ENCODE measurements at places on chromosomes 12 and 14.

GRCh38 chr12:56220611-56221231, 1.0 kb downstream of the RNF41 start:
- DNase-seq = no peak

DNA sequence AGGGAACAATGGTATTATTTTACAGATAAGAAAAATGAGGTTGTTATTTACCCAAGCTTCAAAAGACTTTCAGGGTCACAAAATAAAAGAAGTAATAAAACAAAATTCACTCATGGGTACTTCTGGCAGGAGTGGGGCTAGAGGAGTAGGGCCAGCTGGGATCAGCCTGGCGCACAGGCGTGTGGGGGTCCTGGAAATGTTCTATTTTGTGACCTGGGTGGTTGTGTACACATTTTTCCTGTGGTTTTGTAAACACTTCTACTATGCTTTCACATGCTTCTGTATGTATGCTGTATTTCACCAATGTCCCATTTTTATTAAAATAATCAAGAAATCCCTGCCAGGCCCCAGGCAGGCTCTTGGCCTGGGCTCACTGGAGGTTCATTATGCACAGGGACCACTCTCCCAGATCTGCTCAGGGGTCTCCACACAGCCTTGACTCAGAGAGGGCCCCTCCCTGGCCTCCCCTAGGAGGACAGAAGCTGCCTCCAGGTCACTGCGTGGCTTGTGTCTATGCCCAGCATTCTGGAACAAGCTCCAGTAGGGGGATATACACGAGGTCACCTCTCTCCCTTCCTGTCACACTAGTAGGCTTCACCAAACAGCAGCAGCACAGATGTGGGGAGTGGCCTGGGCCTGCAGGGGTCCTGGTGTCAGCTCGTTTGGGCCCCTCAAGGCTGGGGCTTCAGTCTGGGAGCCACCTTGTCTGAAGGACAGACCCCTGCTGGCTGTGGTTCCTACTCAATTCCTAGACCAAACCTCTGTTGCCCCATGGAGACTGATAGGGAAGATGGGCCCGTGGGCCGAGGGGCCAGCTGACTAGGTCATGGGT, 37.8 kb downstream of the ANAPC7 start:
- DNase-seq = no peak

DNA sequence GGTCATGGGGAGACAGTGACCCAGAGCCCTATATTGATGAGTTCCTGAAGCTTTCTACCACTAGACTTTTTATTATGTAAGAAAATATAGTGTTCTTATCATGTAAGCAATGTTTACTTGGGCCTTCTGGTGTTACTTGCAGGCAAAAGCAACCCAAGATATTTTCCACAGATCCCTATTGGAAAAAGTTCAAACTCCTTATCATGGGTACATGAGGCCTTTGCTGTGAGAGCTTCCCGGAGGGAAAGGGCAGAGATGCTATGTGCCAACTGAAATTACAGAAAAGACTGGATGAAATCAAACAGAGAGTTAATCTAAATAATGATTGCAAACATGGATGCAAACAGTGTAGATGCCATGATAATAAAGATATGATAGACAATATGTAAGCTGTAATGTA, 361.5 kb downstream of the FUT8 start:
- no peak for DNase-seq

- no peak for DNase-seq
Measured at GRCh38 chr12:45407981-45408728, 192.3 kb downstream of the ANO6 start.

- no peak for DNase-seq
Measured at GRCh38 chr14:93319494-93319893, 13.3 kb downstream of the BTBD7 start.

DNA sequence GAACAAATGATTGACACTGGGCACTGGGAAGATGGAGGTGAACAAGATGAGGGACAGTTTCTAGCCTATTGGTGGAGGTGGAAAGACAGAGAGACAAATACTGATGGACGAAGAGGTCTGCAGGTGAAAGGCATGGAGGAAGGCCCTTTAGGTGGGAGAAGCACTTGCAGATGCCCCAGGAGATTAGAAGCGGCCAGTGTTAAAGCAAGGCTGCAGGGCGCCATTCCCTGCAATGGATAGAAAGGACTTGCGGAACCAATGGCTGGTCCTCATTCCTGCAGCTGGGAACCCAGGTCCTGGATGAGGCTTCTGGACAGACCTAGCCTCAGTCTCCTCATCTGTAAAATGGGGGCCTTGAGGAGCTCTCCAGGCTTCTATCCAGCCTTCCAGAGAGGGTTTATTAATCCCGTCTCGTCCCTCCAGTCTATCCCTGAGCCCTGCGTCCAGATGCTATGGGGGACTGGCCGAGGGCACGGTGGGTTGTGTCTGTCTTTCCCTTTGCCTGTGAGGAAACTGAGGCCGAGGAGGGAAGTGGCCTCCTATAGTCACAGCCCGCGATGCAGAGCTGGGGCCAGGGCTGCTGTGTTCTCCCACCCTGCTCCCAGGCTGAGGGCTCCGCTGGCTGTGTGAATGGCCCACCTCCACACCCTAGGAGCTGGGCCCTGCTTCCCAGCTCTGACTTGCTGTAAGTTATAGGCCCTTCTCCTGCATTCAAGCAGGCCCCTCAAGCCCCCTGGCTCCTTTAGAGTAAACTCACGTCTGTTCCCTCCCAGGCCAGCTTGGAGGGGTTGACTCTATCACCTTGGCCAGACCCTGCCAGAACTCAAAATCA, 33.0 kb downstream of the CYP46A1 start:
- no peak for DNase-seq

- DNase-seq = no peak
Measured at GRCh38 chr14:67442139-67442906, 30.4 kb upstream of the PLEK2 start.

DNA sequence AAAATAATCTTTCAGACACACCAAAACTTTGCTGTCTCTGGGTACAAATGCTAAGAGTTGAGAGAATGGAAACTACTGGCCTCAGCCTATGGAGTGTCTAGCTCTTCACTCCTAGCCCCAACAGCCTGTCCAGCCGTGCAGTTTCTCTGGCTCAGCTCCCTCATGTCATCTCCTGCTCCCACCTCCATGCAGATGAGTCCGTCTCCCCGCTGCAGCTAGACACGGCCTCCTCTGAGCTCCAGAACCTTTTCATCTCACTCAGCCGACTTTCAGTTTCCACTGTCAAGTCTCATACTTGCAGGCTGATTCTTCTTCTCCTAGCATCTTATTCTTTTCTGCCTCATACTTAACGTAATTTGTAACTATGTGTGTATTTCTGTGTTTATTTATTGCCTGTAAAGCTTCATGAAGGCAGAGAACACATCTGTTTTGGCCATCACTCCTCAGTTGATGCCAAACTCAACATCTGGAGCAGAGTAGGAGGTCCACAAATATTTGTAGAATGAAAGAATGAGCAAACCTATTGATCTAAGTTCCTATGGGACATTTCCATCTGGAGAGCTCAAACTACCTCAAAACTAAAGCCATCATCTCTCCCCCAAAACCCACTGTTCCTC, 139.8 kb upstream of the PWP1 start:
- DNase-seq = no peak

DNA sequence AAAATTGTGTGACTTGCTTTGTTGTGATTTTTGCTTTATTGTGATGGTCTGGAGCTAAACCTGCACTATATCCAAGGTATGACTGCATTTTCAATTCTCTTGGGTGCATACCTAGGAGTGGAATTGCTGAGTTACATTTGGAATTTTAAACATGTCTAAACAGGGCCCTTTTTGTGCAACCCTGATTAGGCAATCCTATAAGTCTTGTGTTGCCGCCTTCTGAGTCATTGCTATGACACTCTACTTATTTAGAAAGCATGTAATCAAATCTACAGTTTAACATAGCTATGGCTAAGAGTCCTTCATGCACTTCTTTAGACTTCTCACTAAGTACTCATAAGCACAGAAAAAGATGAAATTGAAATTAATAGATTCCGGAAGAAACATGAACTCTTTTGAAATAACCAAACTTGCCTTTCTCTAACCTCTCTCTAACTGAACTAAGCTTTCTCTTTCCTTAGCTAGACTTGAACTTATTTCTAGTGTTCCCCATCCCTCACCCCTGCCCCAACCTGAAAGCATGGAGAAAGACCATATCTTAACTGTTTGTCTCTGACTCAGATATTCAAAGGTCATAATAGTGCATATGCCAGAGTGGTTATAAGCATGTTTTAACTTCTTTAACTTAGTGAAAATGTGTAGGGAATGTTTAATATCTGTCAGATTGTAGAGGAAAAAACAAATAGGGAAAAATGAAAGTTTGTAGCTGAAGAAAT, 203.0 kb downstream of the SNAPC1 start:
- no peak for DNase-seq

GRCh38 chr12:68910128-68910527, 22.8 kb downstream of the CPM start:
- DNase-seq = no peak

DNA sequence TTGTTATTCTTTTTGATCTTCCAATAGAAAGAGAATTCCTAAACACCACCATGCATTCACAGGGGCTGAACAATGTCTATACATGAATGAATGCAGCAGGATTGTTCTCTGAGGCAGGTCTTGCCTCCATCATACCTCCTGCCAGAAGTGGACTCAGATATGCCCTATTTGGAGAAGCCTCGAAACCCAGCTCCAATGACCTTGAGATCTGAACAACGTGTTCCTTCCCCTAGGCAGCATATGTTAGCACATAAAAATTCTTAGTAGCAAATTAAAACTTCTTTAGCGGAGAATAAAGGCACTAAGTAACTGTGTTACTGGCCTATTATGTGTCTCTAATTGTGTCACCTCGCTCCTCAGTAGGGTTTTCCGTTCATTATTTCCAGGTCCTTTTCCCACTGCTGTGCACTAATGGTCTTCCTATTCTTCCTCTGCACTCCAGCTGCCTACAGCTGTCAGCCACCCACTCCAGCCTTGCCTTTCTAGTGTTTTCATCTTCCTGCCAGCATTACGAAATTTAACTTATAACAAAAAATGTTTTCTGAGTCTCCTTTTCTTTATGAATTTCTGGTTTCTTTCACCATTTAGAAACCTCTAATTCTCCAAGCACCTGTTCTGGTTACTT, 62.6 kb upstream of the IGF1 start:
- DNase-seq = no peak

DNA sequence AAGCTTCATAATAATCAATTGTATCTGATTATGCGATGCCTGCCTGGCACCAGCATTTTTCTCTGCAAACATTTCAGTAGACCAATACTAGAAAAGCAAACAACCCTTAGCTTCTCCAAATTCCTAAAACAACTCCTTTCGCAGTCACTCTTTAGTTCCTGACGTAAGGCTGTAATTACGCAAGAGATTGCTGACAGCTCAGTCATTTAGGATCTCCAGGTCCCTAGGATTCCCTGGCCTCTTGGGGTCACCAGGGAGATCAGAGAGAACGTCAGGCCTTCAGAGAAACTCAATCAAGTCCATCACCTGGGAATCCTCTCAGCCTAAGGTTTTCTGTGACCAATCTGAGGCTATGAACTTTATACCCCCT, 390.6 kb downstream of the PAWR start:
- DNase-seq = no peak

DNA sequence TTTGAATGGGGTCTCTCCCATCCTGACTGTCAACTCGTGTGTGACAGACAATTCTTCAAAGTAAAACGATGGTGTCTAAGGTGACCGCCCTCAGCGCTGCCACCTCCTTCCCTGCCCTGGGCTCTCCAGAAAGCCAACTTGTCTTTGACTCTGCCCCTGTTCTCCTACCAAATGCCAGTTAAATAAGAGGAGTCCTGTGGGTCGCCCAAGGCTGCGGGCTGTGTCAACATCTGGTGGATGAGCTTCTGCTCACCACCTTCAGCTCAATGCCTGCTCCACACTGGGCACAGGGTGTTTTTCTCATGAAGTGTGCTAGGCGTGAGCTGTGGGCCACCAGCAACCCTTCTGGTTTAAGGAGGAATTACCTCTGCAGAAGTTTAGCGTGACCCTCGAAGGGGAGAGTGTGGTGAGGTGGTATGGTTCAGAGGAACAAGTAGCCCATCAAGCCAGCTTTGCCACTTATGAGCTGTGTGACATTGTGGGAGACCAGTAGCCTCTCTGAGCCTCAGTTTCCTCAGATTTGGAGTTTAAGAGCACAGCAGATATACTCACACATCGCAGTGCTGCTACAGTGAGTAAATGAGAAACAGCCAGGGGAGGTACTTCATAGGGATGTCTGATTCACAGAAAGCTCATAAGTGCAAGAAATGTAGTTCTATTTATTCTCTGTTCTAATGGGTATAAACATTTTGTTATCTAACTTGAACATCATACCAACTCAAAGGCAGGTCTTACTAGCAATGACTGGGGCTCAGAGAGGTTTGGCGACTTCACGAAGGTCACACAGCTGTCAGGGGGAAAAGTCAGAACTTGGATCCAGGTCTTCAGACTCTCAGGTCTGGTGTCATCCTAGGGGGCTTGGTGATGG, 12.1 kb downstream of the SERPINA1 start:
- no peak for DNase-seq

GRCh38 chr12:91009319-91009950, 4.7 kb upstream of the EPYC start:
- no peak for DNase-seq

- no peak for DNase-seq
Measured at GRCh38 chr12:3170423-3171194, 93.4 kb downstream of the TSPAN9 start.

DNA sequence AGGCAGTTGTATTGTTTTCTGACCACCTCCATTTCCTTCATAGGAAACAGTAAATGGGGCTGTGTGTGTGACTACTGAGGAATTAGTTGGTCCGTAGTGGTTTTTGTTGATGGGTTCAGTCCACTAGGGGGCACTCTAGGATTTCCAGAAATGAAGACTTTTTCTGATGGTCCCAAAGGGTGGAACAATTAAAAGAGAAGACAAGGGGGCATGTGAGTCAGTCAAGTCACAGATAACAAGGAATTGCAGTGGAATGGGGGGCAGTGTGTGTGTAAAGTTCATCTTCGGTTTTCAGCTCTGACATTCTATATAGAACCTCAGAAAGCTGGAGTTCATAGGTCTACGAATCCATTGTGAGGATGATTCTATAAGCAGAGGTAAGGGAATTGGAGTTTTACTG, 186.6 kb upstream of the OR4E1 start:
- no peak for DNase-seq

DNA sequence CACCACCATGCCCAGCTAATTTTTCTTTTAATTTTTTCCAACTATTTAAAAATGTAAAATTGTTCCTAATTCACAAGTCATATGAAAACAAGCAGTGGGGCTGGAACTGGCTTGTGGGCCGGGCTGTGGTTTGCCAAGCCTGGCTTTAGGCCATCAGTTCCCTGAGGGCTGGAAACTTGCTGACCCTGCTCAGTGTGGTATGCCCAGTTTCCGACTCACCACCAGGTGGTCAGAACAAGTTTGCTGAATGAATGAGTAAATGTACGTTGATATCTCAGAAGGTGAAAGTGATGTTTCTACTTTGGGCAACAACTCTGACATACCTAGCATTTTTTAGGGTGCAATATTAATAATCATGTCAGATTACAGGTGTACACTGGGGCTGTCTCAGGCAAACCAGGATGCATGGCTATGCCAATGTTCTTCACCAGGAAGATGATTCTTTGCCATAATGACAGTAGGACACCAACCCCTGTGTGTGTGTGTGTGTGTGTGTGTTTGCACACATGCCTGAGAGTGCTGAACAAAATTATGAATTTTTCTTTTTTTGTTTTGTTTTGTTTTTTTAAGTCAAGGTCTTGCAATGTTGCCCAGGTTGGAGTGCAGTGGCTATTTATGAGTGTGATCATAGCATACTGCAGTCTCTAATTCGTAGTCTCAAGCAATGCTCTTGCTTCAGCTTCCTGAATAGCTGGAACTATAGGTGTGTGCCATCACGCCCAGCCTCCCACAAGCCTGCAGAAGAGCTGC, 106.1 kb downstream of the PTPN11 start:
- DNase-seq = no peak

GRCh38 chr14:61536661-61537562, 158.4 kb upstream of the HIF1A start:
- no peak for DNase-seq
